ENCODE measurements at places on chromosomes 3 and 15.

GRCh38 chr15:56916825-56917477 lies 1.5 kb upstream of the TCF12 start:
- no peak for DNase-seq

DNA sequence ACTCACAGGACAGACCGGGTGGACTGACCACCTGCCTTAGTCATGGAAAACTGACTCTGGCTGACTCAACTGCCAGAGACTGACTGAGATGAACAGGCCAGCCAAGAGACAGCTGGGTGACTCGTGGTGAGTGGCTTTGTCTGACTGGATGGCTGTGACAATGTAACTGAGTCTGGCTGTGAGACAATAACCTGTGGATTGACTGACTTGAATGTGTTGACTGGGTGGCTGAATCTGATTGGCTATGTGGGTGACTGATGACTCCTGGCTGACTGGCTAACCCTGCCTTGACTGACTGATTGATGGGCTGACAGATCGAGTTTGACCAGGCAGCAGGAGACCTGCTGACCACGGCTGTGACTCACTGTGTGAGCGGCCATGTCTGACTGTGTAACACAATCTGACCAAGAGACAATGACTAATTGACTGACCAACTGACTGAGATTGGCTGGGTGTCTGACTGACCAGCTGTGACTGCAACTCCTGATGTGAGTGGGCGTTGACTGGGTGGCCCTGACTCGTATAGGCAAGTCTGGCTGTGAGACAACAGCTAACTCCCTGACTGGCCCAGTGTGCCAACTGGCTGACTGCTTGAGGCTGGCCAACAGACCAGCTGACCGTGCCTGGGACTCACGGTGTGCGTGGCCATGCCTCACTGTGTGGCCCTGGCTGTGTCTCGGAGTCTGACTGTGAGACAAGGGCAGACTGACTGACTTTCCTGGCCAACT lies 509.1 kb downstream of the SHQ1 start:
- peak; percentile 86 for DNase-seq

- no peak for DNase-seq
Observed at GRCh38 chr15:25543196-25543595, 104.4 kb upstream of the UBE3A start.

DNA sequence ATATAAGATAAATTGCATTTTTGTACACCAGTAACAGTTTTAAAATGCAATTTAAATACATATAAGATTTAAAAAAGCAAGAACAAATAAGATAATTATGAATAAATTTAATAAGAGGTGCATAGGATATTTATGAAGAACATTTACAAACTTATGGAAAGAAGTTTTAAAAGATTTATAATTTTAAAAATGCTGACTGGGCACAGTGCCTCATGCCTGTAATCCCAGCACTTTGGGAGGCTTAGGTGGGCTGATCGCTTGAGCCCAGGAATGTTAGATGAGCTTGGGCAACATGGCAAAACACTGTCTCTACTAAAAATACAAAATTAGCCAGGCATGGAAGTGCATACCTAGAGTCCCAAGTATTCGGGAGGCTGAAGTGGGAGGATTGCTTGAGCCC lies 37.8 kb downstream of the EOMES start:
- DNase-seq = no peak

DNA sequence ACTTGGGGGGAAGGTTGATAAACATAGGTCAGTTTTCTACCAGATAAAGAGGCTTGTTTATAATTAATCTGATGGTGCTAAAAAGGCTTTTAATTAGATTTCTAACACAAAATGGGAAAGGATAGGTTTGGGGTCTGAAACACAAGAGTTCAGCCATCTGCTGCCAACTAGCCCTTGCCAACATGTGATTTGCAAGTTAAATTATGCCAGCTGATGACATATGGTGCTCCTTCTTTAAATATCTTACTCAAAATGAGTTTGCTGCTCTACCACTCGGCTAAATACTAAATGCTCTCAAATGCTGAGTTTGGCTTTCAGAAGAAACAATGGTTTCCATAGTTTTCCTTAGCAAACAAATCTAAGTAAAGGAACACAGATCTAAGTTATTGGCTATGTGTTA lies 557.8 kb upstream of the CCDC54 start:
- no peak for DNase-seq

GRCh38 chr15:76776969-76777368 lies 128.2 kb downstream of the SCAPER start:
- no peak for DNase-seq

DNA sequence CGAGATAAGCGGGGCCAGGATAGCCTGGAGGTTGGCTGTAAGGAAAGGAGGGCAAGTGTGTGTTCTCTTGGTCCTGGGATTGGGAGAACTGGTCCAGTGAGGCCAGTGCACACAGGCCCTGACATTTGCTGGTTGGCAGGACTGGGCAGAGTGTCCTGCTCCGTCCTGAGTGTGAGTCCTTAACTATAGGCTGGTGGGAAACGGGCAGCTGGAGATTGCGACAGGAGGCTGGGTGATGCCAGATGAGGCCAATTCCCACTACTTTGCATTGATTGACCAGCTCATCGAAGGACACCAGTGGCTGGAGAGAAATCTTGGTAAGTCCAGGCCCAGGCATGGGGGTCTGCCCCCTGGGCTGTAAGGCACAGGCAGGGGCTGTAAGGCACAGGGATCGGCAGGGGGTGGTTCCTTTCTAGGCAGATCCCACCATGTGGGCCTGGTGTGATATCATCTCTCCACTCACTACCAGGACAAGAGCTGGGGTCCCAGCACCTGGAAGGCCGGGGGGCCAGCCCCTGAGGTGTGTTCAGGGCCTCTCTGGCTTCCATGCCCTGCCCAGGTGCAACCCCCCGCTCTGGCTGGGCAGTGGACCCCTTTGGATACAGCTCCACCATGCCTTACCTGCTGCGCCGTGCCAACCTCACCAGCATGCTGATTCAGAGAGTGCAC lies 3.2 kb downstream of the MAN2A2 start:
- no peak for DNase-seq

DNA sequence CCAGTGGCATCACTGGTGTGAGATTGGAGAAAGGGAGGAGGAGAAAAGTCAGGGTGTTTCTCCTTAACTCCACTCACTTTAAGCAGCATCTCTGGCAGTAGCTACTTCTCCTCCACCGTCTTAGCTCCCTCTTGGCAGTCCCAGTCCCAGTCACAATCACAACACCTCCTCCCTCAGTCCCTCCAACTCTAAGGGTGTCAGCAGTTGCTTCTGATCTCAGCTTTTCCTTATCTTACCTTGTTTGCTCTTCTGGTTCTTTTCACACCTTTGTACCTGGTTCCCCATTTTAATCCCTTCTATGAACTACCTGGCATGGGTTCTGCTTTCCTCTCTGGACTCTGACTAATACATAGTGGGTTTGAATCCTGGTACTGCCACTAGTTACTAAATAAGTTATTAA lies 188.3 kb upstream of the CTDSPL start:
- no peak for DNase-seq

DNA sequence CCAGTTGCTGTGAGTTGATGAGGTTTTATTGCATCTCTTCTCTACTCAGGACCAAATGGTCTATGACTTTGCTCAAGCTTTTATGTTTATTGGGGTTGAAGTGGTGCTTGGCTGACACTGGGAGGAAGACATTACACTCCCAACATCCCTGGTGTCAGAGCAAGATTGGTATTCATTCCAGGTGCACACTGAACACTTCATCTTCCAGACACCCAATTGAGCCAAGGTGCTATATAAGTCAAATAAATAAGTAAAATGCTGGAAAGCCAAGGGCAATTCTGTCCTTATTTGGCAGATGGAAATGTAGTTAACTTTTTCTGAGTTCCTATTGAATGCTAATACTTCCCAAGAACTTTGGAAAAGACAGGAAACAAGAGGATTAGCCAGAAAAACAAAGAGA lies 53.2 kb upstream of the CDV3 start:
- DNase-seq = no peak

DNA sequence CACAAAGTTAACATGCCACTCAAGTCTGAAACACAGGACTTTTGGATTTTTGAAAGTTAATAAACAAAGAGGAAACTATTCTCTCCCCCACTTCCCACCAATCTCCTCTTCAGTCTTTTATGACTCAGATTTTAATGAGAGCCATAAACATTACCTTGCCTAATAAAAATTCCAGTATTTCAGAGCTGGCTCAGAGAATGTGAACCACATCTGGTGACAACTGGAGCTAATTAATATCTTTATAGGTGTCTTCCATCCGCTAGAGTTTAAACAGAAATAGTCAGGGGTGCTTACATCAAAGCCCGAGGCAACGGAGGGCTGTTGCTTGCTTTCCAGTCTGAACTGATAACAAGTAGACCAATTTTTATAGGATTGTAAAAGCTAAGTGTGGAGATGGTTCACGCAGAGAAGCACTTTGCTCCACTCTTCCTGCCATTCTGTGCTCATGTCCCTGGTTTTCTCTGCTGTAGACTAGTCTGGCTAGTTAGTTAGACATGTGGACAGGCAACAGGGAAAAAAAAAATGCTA lies 363.6 kb downstream of the NR2F2 start:
- DNase-seq = no peak

- DNase-seq = peak; percentile 68
Observed at GRCh38 chr15:85485956-85486567, 105.7 kb downstream of the AKAP13 start.

- DNase-seq = no peak
Observed at GRCh38 chr3:52715714-52716305, 9.9 kb downstream of the SPCS1 start.

DNA sequence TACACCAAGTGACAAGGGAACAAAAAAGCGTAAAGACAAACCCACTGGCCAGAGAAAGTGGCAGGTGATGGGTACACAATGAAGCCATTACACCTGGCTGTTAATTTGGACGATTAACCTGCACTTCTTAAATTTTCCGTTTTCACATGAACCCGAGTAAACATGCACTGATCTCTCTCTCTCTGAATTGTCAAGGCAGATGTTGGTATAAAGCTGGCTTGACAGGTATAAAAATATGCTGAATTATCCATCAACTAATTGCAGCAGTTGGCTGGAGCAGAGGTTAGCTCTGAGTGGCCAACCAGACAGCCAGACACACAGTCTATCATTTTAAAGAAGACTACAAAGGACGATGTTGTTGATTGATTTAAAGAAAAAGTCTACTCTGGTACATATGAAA lies 561.7 kb upstream of the ALCAM start:
- DNase-seq = no peak

DNA sequence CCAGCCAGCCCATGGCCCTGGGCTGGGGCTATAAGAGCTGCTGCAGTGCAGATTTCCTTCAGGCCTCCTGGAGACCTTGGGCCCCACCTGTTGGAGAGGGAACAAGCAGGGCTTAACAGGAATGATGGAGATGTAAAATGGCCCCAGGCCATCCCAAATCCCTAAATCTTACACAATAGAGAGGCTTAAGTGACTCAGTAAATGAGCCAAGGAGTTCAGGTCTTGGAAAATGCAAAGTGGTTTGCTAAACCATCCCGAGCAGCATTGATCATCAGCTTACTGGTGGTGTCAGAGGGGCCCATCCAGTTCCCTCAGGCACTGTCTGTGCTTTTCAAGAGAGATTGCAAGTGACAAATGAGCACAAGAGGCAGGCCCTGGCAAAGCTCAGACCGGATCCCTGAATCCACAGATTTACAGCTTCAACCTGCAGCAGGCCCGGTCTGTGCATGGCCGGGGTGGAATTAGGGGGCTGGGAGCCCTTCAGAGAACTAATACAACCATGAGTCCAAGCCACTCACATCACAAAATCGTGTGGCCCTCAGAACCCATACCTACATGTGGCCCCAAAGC lies 325.4 kb downstream of the UACA start:
- no peak for DNase-seq

DNA sequence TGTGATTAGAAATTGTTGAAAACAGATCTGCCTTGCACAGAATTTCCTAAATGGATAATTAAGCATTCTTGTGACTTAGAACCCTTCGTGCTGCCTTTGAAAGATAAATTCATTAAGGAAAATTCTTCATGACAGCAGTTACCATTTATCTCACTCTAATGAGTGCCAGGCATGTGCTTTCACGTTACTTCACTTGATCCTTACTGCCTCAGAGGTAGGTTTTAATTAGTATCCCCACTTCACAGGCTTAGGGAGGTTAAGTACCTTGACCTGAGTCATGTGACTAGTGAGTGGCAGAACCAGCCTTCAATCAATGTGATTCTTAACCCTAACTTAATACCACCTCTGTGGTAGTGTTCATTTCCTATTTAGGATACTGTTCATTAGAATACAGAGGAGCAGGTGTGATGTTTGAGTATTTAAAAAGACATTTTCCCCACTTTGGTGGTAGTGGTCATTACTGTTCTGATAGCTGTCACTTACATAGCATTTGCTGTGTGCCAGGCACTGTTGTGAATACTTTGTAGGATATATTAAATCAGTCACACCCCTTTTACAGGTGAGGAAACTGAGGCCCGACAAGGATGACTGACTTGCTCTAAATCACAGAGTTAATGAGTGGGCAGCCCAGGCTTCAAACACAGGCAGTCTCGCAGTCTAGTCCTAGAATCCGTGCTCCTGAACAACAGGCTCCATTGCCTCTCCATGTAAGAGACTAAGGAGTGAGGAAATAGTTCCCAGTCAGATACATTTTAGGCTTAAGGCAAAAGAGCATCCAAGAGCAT lies 57.9 kb downstream of the RLBP1 start:
- DNase-seq = no peak

GRCh38 chr15:65688462-65688861 lies 66.7 kb downstream of the SLC24A1 start:
- no peak for DNase-seq

- no peak for DNase-seq
Observed at GRCh38 chr3:139106013-139106932, 61.6 kb upstream of the PRR23C start.

DNA sequence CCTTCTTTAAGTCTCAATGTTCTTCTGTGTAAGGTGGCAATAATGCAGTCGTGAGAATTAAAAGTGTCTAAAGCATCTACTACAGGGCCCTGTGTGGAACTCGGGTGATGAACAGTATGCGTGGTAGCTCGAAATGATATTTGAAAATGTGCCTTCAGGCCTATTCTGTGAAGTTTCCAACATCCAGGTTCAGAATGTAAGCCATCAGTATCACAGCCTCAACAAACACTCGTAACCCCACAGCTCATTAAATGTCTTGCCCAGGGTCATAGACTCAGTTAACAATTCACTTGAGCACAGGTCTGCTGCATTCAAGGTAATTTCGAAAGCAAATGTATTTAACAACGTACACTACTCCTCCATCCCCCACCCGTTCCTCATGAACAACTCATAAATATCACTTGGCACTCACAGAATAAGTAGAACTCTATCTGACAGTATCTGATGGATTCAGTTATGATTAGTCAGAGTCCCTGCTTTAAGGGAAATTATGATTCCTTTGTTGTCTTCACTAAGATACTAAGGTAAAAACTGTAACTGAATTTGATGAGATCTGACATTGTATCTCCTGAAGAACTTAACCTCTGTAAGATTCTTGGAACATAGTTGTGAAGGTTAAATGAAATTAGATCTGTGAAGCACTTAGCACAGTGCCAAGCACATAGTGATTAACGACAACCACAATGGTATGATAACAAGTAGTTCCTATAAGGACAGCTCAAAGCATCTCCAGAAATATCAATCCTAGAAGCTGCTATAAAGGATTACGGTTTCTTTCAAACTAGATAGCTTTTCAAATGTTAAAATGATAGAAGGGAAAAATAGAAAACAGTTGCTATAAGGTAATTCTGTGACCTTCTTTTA lies 642.3 kb downstream of the TBL1XR1 start:
- DNase-seq = no peak

Data from T-helper 2 cell treated with Interferon-gamma antibody and Interleukin-4, amounts not matched to agents 5 μg/mL and 100 μg/mL, for 36 hours (primary cell).